ENCODE measurements at places on chromosomes 16 and 17.

GRCh38 chr16:72124761-72125634 is 31.4 kb downstream of the DHX38 start:
- peak; percentile 54 for DNase-seq

- peak; percentile 8 for DNase-seq
Measured at GRCh38 chr17:79192503-79193351, 118.1 kb downstream of the ENGASE start.

DNA sequence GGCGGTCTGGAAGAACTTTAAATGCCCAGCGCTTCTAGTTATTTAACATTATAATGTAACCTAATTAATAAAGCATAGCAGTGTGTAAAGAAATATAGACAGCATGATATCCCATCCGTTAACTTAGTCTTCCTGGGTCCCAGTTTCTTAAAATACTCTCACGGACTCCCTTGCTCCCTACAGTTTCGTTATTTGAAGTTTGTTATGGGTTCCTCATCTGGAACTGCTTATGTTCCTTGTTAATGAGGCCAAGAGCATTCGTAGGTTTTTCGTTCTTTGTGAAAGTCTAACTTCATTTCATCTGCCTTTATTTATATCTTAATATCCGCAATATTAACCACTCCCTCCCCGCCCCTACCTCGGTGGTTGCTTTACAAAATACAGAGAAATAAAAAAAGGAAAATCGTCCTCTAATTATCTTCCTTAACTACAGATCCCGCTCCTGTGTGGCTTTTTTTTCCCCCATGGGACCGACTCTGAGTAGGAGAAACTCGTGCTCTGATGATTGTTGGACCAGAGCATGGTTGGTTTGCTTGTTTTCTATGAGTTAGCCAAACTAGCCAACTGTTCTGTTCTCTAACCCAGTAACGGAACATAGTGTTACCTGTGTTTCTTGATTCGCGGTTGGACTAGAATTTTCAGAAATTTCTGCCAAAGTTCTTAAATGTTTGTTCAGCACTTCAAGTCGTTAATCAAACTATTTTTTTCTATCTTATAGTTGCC is 863 bp downstream of the ADPRM start:
- peak; percentile 51 for DNase-seq

- no peak for DNase-seq
Measured at GRCh38 chr17:46108120-46108519, 85.1 kb downstream of the KANSL1 start.

- DNase-seq, result no peak
Measured at GRCh38 chr16:55406651-55407050, 72.3 kb upstream of the MMP2 start.

GRCh38 chr16:62254372-62254771 is 218.1 kb upstream of the CDH8 start:
- DNase-seq, result no peak

- DNase-seq, result no peak
Measured at GRCh38 chr17:19676896-19677295, 28.3 kb downstream of the ALDH3A2 start.

- no peak for DNase-seq
Measured at GRCh38 chr17:74962622-74963394, 9.8 kb downstream of the HID1 start.

DNA sequence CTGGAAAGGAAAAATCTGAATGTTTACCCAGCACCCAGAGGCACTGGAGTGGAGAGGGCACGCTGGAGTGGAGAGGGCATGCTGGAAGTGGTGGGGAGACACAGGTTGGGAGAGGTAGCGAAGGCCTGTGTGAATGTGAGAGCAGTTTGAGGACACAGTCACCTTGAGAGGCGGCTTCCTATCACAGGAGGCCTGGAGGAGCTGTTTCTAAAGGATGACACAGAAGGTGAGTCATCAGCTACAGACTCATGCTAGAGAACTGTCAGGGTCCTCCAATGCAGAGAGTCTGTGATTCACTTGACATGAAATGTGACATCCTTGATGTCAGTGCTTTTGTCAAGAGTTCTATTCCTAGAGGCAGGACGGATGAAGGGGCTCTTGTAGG is 13.8 kb downstream of the CTRL start:
- no peak for DNase-seq

DNA sequence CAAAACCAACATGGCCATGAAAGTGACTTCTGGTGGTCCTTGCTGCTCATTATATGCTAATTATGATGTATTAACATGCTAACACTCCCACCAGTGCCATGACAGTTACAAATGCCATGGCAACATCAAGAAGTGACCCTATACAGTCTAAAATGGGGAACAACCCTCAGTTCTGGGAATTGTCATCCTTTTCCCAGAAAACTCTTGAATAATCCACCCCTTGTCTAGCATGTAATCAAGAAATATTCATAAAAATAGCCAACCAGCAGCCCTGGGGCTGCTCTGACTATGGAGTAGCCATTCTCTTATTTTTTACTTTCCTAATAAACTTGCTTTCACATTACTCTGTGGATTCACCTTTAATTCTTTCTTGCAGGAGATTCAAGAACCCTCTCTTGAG is 35.9 kb downstream of the DNAJA2 start:
- no peak for DNase-seq

GRCh38 chr17:59751955-59752413 is 44.5 kb downstream of the VMP1 start:
- no peak for DNase-seq

DNA sequence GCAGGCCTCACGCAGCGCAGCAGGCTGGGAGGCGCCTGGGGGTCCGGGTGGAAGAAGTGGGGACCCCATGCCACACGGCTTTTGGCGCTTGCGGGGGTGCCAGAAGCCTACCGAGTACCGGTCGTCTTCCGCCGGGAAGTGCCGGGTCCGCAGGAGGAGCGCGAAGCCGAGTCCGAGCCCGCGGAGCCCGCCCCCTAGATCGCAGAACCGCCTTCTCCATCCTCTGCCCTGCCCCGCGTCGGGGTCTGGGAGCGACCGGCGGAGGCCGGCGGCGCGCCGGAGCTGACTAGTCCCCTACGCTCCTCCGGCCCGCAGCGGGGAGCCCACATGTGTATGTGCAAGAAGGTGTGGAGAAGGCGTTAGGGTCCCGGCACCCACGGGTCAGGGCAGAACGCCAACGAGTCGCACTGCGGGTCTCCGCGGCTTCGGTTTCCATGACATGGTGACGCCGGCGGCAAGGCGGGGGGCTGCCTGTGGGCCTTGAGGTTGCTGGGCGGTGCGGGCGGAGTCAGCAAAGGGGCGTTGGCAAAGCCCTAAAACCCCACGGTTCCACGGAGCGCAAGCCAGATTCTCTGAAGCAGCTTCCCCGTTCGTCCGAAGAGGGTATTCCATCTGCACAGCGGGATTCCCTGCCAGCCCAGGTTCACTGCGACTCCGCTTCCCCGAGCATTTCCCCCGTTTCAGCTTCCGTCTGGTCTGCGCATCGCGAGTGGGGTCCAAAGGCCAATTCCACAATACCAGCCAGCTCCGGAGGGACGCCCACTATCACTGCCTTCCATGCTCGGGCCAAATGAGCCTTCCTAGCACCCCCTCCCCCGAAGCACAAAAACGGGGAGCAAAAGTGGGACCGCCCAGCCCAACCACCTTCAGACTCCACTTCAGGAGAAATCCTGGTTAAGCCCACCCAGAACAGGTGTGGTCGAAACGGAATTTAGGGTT is 2.3 kb upstream of the LHX1 start:
- no peak for DNase-seq

- DNase-seq, result no peak
Measured at GRCh38 chr17:48995974-48996721, 1.0 kb upstream of the IGF2BP1 start.

GRCh38 chr16:12484972-12485371 is 318.7 kb downstream of the CPPED1 start:
- DNase-seq, result no peak

DNA sequence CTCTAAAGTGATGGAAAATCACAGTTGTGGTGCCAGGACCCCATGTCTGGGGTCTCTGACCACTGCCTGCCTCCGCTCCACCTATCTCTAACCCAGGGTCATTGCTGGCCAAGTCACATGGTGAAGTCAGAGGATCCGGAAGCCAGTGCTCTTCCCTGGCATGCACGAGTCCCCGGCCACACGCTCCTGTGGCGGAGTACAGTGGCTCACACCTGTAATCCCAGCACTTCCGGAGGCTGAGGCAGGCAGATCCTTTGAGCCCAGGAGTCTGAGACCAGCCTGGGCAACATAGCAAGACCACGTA is 21.5 kb upstream of the RBFOX3 start:
- no peak for DNase-seq

DNA sequence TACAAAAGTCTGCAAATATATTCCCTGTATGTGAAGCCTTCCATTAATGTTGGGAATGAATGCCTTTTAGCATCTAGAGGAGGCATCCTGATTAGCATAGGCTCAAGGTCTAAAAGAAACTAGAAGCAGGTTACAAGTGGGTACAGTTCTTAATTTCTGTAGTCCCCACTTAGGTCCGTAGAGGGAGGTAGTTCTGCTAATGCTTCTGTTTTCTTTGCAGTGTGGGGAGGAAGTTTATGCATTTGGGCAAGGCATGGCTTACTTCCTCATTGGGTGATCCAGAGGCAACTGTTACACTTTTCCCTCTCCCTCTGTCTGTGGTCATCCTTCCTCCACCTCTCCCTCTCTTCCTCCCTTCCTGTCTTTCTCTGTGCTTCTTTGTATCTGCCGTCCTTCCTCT is 108.4 kb upstream of the ZKSCAN2 start:
- DNase-seq, result no peak

DNA sequence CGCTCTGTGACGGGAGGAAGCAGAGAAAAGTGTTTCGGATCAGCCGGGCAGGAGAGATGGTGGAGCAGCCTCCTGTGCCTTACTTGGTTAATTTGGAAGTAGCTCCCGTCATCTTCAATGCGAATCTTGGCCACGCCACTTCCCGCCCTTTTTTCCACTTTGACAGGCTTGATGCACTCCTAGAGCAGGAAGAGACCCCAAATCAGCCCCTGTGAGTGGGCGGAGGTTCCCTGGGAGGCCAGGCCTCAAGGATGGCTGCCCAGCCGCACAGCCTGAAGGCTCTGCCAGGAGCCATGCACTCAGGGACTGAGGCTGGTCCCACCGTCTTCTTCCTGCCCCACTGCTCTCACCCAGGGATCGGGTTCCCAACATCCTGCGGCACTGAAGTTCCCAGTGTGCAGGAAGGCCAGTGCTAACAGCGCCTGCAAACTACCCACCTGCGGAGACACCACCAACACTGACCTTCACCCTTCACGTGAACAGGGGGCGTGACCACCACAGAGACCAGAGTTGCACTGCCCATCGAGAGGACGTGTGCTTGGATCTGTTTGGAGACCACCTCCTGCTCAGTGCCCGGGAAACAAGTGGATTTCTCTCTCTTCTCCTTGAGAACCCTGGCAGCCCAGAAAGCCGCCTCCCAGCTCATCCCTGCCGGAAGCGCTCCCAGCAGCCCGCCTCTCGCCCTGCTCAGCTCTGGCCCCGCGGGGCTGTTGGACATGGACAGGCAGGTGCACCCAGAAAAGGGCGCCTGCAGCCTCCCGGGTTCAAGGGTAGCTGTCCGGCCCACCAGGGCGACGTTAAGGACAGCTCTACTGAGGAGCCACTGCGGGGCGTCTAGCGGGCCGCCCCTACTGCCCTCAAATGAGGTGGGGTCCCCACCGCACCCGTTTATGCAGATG is 988 bp downstream of the CIAO3 start:
- DNase-seq, result no peak

- no peak for DNase-seq
Measured at GRCh38 chr17:76642994-76643393, 563 bp downstream of the ST6GALNAC1 start.

GRCh38 chr17:688100-688989 is 26.3 kb downstream of the VPS53 start:
- DNase-seq, result no peak

DNA sequence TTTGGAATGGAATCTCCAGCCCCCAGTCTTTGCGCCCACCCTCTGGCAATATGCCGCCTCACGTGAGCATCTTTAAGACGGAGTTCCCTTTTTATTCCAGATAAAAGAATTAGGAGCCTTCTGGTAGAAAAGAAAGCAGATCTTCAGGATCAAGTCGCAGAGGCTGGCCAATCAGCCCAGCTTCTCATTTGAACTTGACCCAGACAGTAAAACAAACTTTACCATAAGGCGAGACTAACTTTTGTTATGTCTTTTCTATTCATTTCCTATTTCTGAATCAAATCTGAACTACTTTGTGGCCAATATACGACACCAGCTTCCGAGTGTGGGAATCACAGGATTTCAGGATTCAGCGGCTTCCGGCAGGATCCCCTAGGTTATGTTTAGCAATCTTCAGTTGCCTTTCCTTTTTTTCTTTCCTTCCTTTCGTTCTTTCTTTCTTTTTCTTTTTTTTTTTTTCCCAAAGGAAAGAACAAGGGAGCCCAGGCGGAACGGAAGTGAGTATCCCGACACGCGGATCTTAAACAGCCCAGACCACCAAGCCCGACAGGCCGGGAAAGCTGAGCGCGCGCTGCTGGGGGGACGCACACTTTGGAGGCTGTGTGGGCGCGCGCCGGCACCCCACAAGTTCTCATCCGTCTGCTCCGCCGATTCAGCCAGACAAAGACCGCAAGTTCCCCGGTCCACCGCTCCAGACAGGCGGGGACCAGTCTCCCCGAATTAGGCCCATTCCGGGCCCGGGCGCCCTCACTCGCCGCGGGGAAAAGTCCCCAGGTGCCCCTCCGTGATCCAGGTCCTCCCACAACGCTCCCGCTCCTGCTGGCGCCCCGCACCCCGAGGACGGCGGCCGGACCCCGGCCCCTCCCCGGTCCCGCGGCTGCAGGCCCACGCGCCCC is 633 bp downstream of the TBC1D16 start:
- no peak for DNase-seq

DNA sequence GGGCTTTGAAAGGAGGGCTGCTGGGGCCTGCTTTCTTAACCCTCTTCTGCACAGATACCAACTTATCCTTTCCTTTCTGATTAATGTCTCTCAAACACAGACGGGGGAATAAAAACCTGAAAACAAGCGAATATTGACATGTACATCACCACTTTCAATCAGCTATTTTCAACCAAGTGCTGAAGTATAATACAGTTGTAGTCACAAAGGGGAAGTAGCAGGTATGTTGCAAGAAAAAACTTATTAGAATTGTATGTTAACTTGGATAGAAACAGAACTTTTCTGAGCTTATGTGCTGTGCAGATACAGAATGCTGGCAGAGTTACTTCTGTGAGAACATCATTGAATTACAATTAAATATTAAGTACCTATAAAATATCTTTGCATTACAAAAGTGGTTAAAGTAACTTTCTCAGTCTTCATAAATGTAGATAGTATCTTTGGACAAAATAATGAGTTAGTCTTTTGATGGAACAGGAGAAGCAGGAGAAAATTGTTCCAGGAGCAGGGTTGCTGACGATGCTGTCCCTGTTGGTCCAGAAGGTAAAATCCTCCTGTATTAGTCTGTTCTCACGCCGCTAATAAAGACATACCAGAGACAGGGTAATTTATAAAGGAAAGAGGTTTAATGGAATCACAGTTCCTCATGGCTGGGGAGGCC is 59.5 kb downstream of the RPTOR start:
- DNase-seq, result no peak

DNA sequence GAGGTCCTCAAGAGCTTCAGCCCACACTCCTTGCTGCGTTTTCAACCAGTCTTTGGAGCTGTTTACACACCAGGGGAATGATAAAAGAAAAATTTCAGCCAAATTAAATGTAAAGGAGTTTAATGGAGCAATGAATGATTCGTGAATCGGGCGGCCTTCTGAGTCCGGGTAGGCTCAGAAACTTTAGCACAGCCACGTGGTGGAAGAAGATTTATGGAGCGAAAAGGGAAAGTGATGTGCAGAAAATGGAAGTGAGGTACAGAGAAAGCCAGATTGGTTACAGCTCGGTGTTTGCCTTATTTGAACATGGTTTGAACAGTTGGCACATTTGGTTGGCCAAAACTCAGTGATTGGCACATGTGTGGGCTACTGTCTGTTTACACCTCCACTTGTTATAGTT is 305.4 kb downstream of the MAF start:
- DNase-seq, result no peak

All from prostate gland (tissue), 2 donors.